ENCODE measurements at places on chromosomes 7 and 10.

- DNase-seq, result no peak
Measured at GRCh38 chr10:614139-614711, 75.2 kb downstream of the DIP2C start.

DNA sequence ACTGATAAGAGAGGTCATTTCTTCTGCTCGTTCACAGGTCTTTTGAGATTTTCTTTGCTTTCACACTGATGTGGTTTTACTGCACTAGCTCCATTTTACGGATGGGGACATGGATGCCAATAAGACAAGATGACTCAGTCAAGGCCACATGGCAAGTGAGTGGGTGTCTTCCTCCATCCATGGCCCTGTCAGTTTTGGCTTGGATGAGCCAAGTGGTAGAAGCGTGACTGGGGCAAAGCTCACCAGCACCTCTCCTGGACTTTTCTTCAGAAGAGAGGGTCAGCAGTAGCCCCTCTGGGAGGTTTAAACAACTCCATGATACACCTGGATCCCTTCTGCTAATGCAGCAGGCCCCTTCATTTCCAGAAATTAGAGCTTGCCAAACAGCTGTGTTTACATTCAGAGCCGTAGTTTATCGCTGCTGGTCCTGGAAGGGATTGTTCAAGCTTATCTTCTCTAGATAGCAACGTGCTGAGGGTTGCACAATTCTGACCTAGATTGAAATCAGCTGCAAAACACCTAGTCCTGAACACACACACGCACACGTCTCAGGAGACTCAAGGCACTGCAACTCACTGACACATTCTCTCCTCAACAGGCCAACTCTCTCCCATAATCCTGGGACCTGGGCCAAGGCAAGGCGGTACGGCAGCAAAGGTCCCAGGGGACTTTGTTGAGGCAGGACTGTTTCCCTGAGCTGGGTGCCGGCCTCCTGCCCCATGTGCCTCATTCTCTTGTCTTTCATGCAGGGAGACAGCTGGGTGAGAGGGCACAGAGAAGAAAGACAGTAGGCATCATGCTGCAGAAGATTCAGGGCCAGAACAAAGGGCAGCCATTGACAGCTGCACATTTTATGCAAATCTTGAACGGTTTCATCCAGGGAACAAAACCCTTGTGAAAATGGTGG, 14.2 kb upstream of the PDCD4 start:
- no peak for DNase-seq

- no peak for DNase-seq
Measured at GRCh38 chr7:136050462-136050847, 73.3 kb upstream of the MTPN start.

DNA sequence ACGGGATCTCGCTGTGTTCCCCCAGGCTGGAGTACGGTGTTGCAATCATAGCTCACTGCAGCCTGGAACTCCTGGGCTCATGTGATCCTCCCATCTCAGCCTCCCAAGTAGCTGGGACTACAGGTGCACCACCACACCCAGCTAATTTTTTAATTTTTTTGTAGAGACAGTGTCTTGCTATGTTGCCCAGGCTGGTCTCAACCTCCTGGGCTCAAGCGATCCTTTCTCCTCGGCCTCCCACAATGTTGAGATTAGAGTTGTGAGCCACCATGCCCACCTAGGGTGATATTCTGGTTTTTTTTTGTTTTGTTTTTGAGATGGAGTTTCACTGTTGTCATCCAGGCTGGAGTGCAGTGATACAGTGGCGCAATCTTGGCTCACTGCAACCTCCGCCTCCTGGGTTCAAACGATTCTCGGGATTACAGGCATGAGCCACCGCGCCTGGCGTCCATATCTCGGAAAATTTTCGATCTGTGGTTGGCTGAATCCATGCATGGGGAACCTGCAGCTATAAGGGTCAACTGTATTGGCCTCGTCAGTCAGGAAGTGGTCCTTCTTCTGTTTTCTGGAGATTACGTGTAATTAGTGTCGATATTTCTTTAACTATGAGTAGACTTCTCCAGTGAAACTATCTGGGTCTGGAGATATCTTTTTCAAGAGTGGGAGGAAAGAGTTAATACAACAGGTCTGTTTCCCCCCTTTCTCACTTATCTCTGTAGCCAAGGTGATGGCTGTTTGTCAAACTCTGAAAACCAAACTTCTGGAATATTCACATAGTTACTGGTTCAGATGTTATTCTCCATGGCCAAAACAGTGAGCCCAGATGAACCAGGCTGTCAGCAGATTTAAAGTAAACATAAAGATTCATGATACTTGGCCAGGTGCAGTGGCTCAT, 21.0 kb upstream of the FIS1 start:
- DNase-seq, result no peak

GRCh38 chr7:134245253-134245652, 71.5 kb downstream of the SLC35B4 start:
- no peak for DNase-seq

DNA sequence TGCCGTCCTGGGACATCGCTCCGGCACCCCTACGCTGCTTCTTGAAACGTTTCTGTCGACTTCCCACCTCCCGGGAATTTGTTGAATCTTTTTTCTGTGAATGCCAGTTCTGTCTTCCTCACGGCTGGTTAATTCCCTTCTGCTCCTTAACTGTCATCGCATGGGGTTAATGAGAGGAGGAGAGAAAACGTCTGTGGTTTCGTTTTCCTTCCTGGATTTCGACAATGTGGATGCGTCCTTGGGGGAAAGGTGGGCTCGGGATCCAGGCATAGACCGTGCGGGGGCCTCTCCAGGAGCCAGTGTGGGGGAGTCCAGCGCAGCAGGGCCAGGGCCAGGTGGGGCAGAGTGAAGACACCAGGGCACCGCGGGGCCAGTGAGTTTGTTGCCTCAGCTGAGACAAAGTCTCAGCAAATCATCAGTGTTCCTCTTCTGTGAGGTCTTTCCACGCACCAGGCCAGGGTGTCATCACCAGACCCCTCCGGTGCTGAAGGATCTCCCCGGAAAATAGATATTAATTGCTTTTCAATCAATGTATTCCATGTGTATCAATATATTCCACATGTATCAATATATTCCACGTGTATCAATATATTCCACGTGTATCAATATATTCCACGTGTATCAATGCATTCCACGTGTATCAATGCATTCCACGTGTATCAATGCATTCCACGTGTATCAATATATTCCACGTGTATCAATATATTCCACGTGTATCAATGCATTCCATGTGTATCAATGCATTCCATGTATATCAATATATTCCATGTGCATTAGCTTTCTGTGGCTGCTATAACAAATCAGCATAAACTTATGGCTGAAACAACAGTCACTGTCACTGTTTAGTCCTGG, 33.7 kb upstream of the CFAP46 start:
- no peak for DNase-seq
